Panc1 (cell line): ENCODE measurements at places on chromosomes 4 and X. TPM values are rescaled to one million over a fixed set of nuclear protein-coding genes. Genes with fewer than 3 reads are reported as not detected.
A peak's percentile ranks its signal among the peaks of the same experiment; 100 is the strongest.

The ATOH1 gene
- not detected for total RNA-seq

The TMEM271 gene
- total RNA-seq: not detected

The TBC1D9 gene
- total RNA-seq: 21.7 TPM

The SULT1B1 gene
- total RNA-seq: 0.05 TPM

The F8A2 gene
- total RNA-seq: not detected

The TMPRSS11B gene
- not detected for total RNA-seq

The METAP1 gene
- 51.9 TPM for total RNA-seq

The ARMCX4 gene
- total RNA-seq: 5.0 TPM

The CYTL1 gene
- not detected for total RNA-seq

- no peaks in the 10 kb centered on the region for H3K27me3 ChIP-seq
- no peak for DNase-seq
- H3K27ac ChIP-seq: peak overlapping the region; percentile 90
- H3K4me3 ChIP-seq: peak overlapping the region; percentile 90
- peaks cover 7% of the 10 kb centered on the region for H3K36me3 ChIP-seq
Observed at GRCh38 chr4:139295942-139296299, 5.4 kb upstream of the NAA15 start.

DNA sequence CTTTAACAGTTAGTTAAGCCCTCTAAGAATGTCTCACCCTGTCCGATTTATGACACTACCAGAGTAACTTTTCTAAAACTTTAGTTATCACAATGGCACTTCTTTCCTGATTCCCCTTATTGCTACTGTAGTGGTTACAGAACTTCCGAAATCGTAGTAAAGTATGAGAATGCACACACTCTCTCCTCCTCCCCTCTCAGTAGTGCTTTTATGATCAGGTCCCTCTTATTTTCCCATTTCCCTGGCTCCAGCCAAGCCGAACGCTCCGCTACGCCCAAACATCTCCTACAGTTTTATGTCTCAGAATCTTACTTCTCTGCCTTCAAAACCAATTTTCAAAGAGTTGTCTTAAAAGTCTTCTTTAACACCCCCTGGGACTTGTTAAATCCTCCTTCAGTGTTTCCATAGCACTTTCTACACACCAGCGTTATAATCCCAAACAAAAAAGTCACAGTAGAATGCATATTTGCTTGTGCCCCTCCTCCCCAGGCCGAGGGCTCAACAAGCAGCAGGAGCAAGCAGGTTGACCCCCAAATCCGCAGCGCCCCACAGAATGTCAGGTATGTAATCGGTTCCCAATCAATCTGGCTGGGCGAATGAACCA is 671 bp downstream of the HPF1 start:
- peak overlapping the region; percentile 92 for H3K4me3 ChIP-seq
- DNase-seq: no peak
- H3K4me1 ChIP-seq: peaks cover 6% of the 10 kb centered on the region
- no peaks in the 10 kb centered on the region for H3K27me3 ChIP-seq
- H3K27ac ChIP-seq: peak overlapping the region; percentile 84

- no peak overlapping the region for H3K4me3 ChIP-seq
- no peak for DNase-seq
- no peak overlapping the region for H3K27ac ChIP-seq
- H3K27me3 ChIP-seq: no peaks in the 10 kb centered on the region
- H3K4me1 ChIP-seq: no peaks in the 10 kb centered on the region
- no peaks in the 10 kb centered on the region for H3K36me3 ChIP-seq
Observed at GRCh38 chr4:52951016-52951415, 88.9 kb downstream of the RASL11B start.

GRCh38 chr4:158282252-158282651 is 72.0 kb downstream of the TMEM144 start:
- no peaks in the 10 kb centered on the region for H3K4me1 ChIP-seq
- no peak overlapping the region for H3K27ac ChIP-seq

DNA sequence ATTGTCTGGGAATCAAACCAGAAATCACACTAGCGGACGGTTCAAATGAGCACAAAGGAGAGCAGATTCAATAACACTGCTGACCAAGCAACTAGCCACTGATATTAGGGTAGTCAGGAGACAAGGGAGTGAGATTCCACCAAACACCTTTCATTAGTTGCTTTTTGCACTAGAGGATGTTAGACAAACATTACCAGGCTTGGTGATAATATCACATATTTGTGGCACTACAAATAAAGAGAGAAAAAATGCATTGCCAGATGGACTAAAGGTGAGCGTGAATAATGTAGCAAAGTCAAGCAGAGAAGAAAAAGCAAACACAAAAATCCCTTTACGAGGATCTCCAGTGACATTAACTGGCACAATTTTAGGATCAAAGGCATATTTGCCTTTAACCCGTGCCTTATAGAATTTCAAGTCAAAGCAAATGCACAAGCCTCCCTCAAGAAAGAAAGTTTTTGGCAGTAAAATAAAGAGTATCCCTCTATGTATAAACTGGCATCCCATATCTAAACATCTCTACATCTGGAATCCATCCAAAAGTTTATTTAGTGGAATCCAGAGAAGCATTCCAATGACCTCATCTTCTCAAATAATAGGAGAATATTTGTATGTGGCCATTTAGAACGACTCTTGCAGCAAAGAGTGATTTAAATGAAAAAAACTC is 290.9 kb downstream of the KCTD8 start:
- DNase-seq: no peak
- no peaks in the 10 kb centered on the region for H3K36me3 ChIP-seq
- H3K4me3 ChIP-seq: no peak overlapping the region
- no peak overlapping the region for H3K27ac ChIP-seq
- H3K27me3 ChIP-seq: no peaks in the 10 kb centered on the region

- no peak overlapping the region for H3K27ac ChIP-seq
- no peaks in the 10 kb centered on the region for H3K4me1 ChIP-seq
- H3K27me3 ChIP-seq: no peaks in the 10 kb centered on the region
- peaks cover 3% of the 10 kb centered on the region; the same call in 1 of the 2 replicates for H3K36me3 ChIP-seq
Observed at GRCh38 chr4:173367285-173367684, 3.5 kb upstream of the SAP30 start.

GRCh38 chr4:29538889-29539646 is 1181.1 kb upstream of the PCDH7 start:
- no peak overlapping the region for H3K4me3 ChIP-seq
- no peak overlapping the region for H3K27ac ChIP-seq
- H3K4me1 ChIP-seq: no peaks in the 10 kb centered on the region
- no peaks in the 10 kb centered on the region for H3K36me3 ChIP-seq

- no peak overlapping the region for H3K4me3 ChIP-seq
- H3K36me3 ChIP-seq: no peaks in the 10 kb centered on the region
- peak overlapping the region; percentile 79 for H3K27ac ChIP-seq
- no peaks in the 10 kb centered on the region for H3K27me3 ChIP-seq
Observed at GRCh38 chr4:184385705-184386141, 88.6 kb downstream of the IRF2 start.

GRCh38 chr4:69601065-69601464 is 38.4 kb downstream of the UGT2A2 start:
- H3K4me3 ChIP-seq: no peak overlapping the region
- H3K4me1 ChIP-seq: no peaks in the 10 kb centered on the region
- H3K27ac ChIP-seq: no peak overlapping the region

- no peaks in the 10 kb centered on the region for H3K4me1 ChIP-seq
- H3K4me3 ChIP-seq: no peak overlapping the region
- H3K27ac ChIP-seq: no peak overlapping the region
- H3K27me3 ChIP-seq: no peaks in the 10 kb centered on the region
- H3K36me3 ChIP-seq: no peaks in the 10 kb centered on the region
Observed at GRCh38 chr4:60201052-60201673, 999.0 kb upstream of the ADGRL3 start.

- H3K36me3 ChIP-seq: no peaks in the 10 kb centered on the region
- no peak overlapping the region for H3K4me3 ChIP-seq
Observed at GRCh38 chr4:143140696-143141095, 44.0 kb upstream of the USP38 start.

GRCh38 chr4:121693450-121693849 is 3.3 kb downstream of the ANXA5 start:
- peak overlapping the region; percentile 18; the same call in 1 of the 2 replicates for H3K4me3 ChIP-seq
- H3K27ac ChIP-seq: no peak overlapping the region
- H3K4me1 ChIP-seq: peaks cover 40% of the 10 kb centered on the region
- DNase-seq: no peak
- no peaks in the 10 kb centered on the region for H3K27me3 ChIP-seq
